ENCODE measurements at places on chromosomes 4 and X.

- no peak for DNase-seq
These were observed 91.4 kb downstream of the SLC39A8 start for GRCh38 chr4:102253860-102254259.

GRCh38 chrX:37834937-37835336, 12.4 kb downstream of the DYNLT3 start:
- DNase-seq: no peak

- DNase-seq: no peak
These were observed 52.9 kb upstream of the TRPC5OS start for GRCh38 chrX:111823128-111823527.

- DNase-seq: no peak
These were observed 51.1 kb upstream of the IL21 start for GRCh38 chr4:122671919-122672490.

GRCh38 chr4:114137984-114138383, 158.5 kb upstream of the ARSJ start:
- no peak for DNase-seq

DNA sequence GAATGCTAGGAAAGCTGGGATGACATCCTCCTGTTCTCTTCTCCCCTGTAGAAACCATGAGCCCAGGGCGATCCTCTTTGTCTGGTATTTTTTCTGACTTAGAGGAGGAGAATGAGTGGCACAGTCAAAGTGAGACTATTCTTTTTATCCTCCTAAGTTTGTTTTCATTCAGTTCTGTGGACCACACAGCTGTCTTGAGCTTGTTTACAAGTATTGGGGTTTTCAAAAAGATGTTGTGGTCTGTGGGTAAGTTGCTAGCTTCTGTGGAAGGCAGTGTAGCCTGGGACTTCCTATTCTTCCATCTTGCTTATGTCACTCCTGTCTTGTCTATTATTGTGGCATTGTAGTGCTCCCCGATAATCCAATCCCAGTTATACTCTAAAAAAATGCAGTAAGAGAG, 223.0 kb downstream of the PAPSS1 start:
- no peak for DNase-seq

DNA sequence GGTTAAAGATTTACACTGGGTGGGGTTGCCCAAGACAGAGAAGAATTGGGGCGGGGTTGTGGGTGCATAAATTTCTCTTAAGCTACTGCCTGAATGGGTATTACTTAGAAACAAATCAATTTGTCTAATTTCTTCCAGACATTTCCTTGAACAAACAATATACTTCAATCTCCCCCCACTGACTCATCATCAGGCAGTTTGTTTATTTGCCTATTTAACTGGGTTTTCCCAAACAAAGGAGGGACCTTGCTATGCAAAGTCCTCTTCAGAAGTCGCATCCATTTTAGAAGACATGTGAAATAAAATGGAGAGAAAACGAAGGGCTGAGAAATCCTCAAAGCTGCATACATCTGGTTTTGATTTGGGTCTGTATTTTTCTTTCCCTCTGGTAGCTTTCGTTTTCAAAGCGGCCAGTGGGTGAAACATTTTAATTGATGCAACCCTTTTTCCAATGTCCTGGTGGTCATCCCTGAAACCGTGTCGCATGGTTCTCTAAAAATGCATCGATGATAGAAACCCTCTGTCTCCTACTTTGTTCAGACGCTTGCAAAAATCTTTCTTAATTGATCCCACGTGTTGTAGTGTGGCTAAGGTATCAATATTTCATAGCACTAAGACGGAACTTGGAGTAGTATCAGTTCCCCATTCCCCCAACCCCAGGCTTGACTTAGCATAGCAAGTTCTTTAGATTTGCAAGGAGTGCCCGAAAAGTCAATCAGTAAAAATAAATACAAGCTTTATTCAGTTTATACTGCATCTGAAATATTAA, 115.1 kb upstream of the MXRA5 start:
- no peak for DNase-seq

DNA sequence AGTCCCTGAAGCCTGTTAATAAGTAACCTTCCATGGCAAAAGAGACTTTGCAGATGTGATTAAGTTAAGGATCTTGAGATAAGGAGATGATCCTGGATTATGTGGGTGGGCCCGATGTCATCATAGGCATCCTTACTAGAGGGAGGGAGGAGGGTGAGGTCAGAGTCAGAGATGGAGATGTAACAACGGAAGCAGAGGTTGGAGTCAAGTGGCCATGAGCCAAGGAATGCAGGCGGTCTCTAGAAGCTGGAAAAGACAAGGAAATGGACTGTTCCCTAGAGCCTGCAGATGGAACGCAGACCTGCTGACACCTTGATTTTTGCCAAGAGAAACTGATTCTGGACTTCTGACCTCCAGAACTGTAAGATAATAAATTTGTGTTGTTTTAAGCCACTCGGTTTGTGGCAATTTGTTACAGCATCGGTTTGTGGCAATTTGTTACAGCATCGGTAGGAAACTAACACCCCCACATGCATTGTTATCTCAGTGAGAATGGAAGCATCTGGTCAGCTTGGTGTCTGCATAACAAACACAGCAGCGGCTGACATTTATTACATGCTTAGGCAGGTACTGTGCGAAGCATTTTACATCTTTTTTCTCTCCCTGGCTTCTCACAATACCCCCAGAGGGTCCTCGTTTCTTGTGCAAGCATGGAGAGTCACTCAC, 55.6 kb downstream of the CLDN34 start:
- no peak for DNase-seq

All from NCI-H1436 treated with DMSO at 0.1 percent for 48 hours (cell line).